ENCODE measurements at places on chromosomes 7 and 10.

DNA sequence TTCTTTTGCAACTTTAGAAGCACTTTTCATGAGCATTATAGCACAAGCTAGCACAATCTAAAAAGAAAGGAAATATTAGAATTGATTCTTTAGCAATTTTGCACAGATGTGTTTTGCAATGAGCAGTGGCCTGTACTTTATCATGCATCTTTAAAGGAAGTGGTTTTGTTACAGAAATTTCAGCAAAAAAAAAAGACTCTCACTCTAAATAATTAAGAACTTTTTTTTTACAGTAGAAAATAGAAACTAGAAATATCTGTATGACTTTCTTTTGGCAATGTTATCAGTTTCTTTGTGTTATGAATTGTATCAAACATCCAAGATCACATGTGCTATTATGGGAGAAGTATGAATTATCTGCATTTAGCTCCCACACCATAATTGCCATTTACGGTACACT, 195.7 kb upstream of the KLF6 start:
- DNase-seq, result no peak

GRCh38 chr7:155509725-155510551, 36.4 kb downstream of the CNPY1 start:
- no peak for DNase-seq

- DNase-seq, result no peak
Observed at GRCh38 chr7:129875745-129876411, 76.9 kb downstream of the UBE2H start.

DNA sequence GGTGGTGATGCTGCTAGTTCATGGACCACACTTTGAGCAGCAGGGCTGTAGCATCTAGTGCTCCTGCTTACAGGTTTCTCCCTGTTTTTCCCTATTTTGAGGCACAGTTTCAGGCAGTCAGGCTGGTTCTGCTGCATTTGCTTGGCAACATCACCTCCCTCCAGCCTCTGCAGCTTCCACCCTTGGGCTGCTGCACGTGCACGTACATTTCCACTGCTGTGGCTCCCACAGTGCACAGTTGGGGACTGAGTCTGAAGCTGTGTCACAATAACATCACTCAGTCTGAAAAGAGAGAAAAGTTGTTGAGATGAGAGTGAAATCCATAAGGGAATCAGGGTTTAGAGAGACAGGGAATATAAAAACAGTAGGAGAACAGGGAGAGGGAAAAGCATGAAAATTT, 230.7 kb upstream of the FZD1 start:
- DNase-seq, result no peak

DNA sequence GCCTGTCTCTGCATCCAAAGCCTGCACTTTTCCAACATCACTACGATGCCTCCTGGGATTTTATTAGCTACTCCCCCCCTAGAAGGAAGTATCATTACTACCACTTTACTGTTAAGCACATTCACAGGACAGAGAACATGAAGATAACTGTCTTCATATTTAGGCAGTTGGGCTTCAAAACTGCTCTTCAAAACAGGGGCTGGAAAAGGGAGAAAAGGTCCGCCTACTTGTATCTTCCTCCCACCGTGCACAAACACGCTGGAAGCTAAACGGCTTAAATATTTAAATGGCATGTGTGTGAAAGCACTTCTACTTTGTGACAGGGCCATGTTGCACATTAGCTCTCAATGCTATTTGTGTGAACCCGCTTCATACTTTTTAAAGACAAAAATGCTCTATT, 999 bp downstream of the ITIH5 start:
- no peak for DNase-seq

- DNase-seq, result no peak
Observed at GRCh38 chr10:5963591-5963990, 13.8 kb downstream of the IL15RA start.

- DNase-seq, result no peak
Observed at GRCh38 chr10:34339816-34340553, 475.1 kb downstream of the PARD3 start.

DNA sequence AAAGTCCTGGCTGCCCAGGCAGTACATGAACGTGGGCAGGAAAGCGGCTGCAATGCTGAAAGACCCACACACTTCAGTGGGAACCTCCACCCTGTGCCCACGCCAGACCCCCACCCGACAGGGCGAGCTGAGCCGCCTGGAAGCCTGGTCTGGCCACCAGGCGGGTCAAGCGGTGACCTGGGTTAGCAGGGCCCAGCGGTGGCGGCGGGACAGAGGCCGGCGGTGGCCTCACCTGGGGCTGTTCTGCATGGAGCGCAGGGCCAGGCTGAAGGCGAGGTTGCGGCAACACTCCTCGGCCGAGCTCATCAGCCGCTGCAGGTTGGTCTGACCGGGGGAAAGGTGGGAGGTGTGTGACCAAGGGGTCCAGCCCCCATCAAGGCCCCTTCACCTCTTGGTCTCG, 11.6 kb upstream of the MICALL2 start:
- DNase-seq, result no peak

DNA sequence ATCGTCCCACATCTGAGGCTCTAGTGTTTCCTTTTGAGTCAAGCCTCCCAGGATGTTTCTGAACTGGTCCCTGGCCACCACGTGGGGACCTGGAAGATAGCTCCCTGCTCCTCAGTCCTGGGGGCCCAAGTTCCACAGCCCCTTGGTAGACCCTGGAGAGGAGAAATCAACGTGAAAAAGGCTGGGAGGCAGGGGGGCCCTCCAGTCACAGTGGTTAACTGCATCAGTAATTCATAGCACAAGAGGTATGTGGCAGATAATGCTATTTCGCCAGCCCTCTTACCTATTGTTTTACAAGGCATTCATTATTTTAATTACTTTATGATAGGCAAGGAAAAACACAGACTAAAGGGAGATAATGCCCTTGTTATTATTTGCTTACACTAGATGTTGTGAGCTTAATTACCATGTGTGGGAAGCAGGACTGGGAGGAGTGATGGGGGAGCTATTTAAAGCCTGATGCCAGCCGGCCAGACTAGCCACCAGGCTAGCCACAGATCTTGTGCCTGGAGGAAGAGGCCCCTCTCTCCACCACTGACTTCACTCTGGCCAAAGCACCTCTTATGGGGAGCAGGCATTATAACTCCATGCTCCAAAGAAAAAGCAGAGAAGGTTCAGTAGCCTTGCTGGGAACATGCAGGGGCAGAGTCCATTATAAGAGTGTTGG, 230.7 kb downstream of the KCNMA1 start:
- DNase-seq, result no peak

GRCh38 chr7:132092106-132092505, 484.2 kb downstream of the PLXNA4 start:
- no peak for DNase-seq

DNA sequence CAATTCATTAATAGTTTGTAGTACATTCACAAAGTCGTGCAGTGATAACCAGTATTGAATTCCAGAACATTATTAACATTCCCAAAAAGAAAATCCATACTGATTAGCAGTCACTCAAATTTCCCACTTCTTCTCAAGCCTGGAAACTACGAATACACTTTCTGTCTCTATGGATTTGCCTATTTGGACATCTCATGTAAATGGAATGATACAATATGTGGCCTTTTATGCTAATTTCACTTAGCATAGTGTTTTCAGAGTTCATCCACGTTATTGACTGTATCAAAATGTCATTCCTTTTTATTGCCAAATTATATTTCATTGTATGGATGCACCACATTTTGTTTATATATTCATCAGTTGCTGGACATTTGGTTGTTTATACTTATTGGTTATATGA, 78.8 kb downstream of the STK31 start:
- DNase-seq, result no peak

GRCh38 chr7:1794888-1795542, 124.9 kb downstream of the ELFN1 start:
- DNase-seq, result no peak

GRCh38 chr7:127792528-127793342, 140.7 kb downstream of the SND1 start:
- DNase-seq, result peak; percentile 51

DNA sequence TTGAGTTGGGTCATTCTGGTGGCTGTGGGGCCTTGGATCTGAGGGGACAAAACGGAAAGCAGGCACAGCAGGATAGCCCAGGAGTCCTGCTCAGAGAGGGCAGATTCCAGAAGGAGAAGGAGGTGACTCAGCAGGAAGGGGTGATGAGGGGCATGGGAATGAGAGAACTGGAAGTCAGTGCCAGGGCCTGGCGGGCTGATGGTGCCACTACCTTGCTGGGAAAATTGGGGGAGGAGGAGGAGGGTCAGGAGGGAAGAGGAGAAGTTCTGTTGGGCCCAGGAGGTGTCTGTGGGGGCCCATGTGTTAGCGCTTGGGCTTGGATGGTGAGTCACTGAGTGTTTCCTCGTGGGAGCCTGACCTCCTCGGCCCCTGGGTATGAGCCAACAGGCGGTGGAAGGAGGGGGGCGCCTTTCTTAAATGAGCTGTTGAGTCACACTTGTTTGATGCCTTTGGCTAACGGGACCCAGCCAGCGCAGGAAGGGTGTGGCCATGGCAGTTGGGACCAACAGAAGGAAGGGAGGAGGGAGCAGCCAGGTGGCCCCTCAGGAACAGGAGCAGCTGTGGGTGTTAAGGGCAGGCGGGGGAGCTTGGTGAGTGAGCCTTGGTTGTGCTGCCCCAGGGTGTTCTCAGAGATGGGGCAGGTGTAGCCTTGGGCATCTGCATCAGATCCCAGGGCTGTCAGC, 130.0 kb upstream of the BTBD16 start:
- DNase-seq, result peak; percentile 52

GRCh38 chr10:3588346-3588745, 196.7 kb downstream of the KLF6 start:
- DNase-seq, result no peak

DNA sequence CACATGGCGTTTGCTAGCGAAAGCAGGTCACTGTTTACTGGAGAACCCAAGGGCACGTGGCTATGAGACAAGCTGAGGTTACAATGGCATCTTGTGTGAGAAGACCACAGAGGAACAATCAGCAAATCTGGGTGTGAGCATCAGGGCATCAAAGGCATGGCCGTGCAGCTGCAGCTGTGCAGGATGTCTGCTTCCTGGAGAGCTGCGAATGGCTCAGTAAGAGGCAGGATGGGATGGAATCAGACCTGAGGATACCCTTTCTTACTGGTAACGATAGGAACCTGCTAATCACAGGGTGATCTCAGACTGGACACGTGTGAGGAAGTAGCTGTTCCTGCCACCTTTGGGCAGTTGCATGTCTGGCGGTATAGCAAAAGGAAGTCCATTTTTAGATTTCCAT, 119.5 kb downstream of the RNF216 start:
- no peak for DNase-seq

DNA sequence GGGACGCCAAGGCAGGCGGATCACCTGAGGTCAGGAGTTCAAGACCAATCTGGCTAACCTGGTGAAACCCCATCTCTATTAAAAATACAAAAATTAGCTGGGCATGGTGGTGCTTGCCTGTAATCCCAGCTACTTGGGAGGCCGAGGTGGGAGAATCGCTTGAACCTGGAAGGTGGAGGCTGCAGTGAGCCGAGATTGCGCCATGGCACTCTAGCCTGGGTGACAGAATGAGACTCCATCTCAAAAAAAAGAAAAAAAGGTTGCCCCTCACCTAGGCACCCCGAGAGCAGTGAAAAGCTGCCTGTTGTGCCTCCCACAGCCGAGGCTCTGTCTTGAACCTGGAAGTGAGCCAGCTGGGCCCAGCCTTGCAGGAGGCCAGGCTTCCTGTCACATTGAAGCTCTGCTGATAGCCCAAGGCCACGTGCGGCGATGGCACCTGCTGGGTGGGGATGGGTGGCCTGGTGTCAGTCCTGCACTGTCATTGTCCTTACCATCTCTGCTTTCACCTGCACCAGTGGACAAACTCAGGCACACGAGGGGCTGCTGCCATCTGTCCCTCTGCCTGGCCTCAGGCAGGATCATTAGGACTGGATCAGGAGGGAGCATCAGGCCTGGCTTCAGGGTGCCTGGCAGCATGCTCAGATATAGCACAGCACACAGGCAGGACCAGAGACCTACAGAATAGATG, 37.8 kb downstream of the DNAJB12 start:
- DNase-seq, result peak; percentile 70

DNA sequence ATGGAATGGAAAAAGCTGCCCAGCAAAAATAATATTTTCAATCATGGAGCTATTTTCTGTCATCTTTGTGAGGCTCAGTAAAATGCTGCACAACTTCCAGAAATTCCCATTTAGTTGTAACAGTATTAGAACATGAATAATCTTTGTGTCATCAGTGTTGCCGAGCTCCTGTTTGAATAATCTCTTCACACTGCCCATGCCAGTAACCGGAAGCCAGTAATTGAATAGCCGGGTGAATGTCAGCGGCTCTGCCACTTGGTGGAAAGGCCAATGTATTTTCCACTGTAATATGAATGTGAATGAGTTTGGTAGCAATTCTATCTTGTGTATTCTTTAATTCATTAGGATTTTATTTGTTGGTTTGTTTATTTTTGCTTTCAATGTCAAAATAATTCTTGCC, 172.5 kb upstream of the INSYN2A start:
- no peak for DNase-seq

DNA sequence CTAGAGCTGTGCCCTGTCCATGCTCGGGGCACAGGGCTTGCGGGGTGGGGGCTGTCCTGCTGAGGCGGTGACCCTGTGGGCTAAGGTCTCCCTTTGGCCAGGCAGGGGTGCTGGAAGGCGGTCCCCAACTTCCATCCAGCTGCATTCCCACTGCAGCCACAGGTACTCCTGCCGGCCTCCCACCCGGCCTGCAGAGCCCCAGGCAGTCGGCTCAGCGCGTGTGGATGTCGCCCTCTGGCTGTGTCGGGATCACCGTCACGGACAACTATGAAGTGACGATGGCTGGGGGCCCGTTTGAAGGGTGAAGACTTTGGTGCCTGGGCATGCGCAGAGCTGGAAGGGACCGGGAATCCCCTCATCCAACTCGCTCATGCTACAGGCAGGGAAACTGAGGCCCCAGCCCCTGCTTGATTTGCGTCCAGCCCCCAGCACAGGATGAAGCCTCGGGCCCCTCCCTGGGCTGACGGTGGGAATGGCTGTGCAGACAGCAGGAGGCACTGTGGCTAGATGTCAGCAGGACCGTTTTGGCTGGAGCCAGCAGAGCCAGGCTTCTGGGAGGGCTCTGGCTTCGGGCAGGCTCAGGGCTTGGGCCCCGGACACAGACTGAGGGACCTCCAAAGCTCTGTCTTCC, 2.3 kb upstream of the TMEM184A start:
- DNase-seq, result no peak

- DNase-seq, result no peak
Observed at GRCh38 chr10:71598621-71599055, 120.9 kb downstream of the C10orf105 start.

GRCh38 chr10:22468570-22469320, 123.4 kb downstream of the SPAG6 start:
- no peak for DNase-seq

- DNase-seq, result no peak
Observed at GRCh38 chr7:114293289-114294012, 121.2 kb upstream of the FOXP2 start.

- no peak for DNase-seq
Observed at GRCh38 chr7:154965014-154965413, 37.9 kb downstream of the PAXIP1 start.
